ENCODE measurements at places on chromosomes 1 and 21.

- DNase-seq = no peak
Measured at GRCh38 chr1:170729225-170730002, 65.5 kb downstream of the PRRX1 start.

DNA sequence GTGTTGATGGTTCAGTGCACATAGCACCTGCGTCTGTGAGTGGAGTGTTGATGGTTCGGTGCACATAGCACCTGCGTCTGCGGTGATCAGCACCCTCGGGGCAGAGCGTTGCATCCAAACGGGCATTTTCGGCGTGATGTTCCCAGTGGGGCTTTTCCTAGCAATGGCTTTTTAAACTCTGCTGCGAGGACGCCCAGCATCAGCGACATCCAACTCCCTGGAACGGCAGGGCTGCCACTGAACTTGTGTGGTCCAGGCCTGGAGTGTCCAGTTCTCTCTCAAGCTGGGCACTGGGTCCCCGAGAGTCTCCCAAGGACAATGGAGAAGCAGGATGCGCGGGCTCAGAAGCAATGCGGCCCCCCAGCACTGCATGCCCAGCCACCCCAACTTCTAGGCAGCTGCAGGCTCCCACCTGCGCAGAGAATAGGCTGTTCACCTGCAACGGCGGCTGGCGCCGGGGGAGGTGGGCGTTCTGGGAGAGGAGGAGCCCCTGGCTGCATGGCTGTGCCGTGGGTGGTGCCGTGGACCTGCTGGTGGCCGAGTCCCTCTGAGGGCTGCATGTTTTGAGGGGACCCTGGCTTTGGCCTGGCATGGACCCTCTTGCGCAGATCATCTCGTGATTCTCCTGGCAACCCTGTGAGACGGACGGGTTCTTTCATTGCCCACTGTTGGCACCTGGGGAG lies 10.1 kb upstream of the C1orf174 start:
- no peak for DNase-seq

DNA sequence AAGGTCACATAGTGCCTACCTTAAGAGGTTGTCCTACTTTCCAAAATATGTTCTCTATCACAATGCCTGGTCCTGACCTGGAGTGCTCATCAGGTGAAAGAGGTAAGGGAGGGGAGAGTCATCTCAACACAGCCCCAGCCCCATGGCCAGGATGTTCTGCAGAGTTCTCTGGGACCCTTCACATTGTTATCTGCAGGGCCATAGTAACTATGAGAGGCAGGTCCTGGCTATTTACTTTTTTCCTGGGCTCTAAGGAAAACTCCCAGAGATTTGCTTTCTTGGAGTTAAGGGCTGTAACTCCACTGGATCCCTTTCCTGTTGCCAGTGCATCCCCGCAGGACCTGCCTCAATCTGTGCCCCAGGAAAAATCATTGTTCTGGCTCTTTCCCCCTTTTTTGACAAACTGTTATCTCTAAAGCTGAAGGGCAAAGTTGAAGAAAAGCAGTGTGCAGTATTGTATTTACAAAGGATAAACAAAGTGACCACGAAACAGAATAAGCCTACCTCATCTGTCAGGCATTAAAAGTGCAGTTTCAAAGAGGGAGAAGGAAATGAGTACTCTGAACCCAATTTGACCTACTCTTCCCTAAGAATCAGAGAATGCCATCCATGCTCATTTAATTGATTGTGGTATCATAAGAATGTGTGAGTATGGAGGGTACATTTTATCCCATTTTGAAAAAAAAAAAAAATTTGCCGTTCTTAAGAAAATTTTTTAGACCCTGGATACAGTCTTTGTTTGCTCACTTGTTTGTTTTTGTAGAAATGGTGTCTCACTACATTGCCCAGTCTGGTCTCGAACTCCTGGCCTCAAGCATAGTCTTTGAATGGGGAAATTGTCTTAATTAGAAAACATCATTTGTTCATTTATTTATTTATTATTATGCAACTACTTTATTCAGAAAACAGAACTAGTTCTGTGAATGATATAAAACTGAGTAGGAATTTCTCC lies 149.6 kb downstream of the RHOU start:
- no peak for DNase-seq

- no peak for DNase-seq
Measured at GRCh38 chr1:92968138-92969032, 7.1 kb upstream of the DIPK1A start.

DNA sequence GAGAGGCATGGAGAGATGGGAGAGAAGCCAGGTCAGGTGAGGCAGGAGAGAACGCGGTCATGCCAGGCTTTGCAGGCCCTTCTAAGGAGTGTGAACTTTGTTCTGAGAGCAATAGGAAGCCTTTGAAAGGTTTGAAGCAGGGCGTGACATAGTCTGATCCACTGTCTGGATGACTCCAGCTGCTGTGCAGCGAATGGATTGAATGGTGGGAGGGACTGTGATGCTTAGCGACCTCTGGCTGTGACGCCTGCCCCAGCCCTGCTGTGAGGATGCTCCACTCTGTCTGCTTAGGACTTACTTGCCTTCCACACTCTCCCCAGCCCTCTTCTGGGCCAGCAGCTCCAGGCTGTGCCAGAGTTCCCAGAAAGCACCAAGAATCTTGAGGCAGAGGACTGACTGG lies 41.8 kb upstream of the POU3F1 start:
- no peak for DNase-seq

DNA sequence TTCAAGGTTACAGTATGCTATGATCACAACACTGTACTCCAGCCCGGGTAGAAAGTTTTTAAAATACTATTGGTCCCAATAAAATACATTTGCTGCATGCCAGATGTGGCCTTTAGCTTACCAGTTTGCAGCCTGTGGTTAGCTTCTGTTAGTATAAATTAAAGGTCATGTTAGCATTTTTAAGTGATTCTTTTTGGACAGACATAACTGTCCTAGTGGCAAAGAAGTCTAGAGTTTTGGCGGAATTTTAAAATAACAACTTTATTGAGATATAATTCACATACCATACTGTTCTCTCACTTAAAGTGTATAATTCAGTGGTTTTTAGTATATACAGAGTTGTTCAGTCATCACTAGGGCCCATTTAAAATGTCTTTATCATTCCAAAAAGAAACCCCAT lies 24.3 kb upstream of the TMEM39B start:
- no peak for DNase-seq

- no peak for DNase-seq
Measured at GRCh38 chr1:172134087-172134731, 286.3 kb upstream of the C1orf105 start.

DNA sequence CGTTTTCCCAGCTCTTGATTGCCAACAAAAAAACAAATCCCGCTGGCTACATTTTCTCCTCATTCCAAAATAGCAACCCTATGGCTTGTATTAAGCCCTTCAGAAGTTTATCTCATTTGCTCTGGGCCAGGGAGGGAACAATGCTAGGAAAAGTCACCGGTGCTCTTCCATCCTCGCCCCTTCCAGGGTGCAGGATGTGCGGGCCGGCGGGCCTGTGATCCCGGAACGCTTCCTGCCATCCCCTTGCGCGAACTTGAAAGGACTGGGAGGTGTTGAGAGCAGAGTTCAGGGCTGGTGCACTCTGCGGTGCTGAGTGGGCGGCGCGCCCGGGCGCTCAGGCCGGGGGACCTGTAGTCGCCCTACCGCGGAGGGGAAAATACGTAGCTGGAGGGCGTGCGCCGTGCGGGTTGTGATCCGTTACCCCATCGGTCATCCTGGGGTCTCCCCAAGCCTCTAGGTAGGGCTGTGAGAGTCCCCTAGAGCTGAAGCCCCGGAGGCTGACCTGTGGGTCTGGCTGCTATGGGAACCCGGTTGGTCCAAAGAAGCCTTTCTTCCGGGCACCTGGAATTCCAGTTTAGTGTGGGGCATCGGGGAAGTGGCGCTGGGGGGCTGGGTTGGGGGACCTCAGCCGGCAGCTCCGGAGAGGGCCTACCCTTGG lies 13.1 kb downstream of the NR5A2 start:
- DNase-seq = no peak
